Stimulated activated CD8-positive, alpha-beta memory T cell treated with anti-CD3 and anti-CD28 coated beads, Interleukin-2, amount 100 ng/mL, for 1 hour (primary cell): ENCODE measurements at places on chromosomes 4 and X.

GRCh38 chr4:41214136-41214824 is at the start of gene APBB2:
Gene APBB2 (minus strand): TSS chr4:41214542. CDS start chr4:41033254, 181,288 bp downstream.
- DNase-seq = no peak

GRCh38 chr4:168095776-168096406 is 3.6 kb downstream of the ANXA10 start:
- no peak for DNase-seq

- peak; percentile 89 for DNase-seq
These were observed at the start of gene HPF1 for GRCh38 chr4:169757575-169758184. Gene HPF1 (minus strand): TSS chr4:169757944. CDS start chr4:169757877, 67 bp downstream.

DNA sequence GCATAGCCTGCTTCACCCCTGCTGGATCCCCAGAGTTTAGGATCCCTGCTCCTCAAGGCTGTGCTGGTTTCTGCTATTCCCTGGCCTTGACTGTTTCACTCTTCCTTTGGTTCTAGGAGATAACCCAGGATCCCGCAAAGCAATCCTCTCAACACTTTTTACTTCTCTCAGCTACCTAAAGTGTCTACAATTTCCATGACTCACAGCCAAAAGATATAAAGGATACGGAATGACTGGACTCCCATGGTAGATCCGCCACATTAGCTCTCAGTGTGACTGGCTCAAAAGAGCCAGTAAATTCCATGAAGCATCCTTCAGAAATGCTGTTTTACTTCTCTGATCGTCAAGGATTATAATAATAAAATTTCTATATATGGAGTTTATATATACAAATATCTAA is 66.3 kb upstream of the TMEM164 start:
- DNase-seq = no peak

GRCh38 chrX:148774276-148774675 is 273.9 kb downstream of the AFF2 start:
- DNase-seq = no peak

GRCh38 chr4:146155152-146155724 is 20.3 kb upstream of the LSM6 start:
- no peak for DNase-seq

DNA sequence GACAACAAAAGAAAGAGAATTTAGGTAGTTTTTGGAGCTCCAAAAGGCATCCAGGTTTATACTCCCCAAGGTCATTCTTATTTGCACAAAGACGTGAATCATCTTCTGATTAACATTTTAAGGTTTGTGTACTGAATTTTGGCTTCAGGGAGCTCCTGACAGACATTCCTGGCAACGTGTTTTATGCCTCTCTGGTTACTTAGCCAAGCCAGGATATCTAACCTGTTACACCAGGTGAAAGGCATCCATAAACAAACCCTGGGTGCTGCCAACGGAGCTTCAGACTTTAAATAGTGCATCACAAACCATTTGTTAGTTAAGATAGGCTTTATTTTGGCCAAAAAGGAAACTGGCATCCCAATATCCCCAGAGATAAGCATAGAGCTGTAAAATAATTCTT is 997.3 kb downstream of the ARAP2 start:
- DNase-seq = no peak

DNA sequence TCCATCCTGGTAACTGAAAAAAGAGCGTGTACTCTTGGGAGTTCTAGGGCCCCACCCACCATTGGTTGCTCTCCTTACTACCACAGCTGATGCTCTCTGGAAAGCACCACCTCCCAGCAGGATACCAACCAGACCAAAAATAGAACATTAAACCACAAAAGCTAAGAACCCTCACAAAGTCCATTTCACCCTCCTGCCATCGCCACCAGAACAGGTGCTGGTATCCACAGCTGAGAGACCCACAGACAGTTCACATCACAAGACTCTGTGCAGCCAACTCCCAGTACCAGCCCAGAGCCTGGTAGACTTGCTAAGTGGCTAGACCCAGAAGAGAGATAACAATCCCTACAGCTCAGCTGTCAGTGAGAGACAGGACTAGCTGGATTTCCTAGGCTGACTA is 240.6 kb downstream of the PABPC4L start:
- DNase-seq = no peak

- DNase-seq = no peak
These were observed 879 bp downstream of the SH2D1A start for GRCh38 chrX:124347242-124347641.
